ENCODE measurements at places on chromosomes 1 and 21. TPM values are rescaled to one million over a fixed set of nuclear protein-coding genes. Genes with fewer than 3 reads are reported as not detected.

Gene ILDR2
- not detected for total RNA-seq

Gene SH3BGR
- total RNA-seq = 1.00 TPM

Gene RNU1-3
- total RNA-seq = under 0.01 TPM

Gene RIMKLA
- total RNA-seq = 0.12 TPM

Gene CRB1
- total RNA-seq = 0.37 TPM

Gene CDA
- total RNA-seq = 4.0 TPM

Gene ZMYND12
- 0.66 TPM for total RNA-seq

Gene LRRC71
- not detected for total RNA-seq

Gene KIF17
- 4.6 TPM for total RNA-seq

Gene CELSR2
- 3.4 TPM for total RNA-seq

Gene NBPF8
- total RNA-seq = 18.1 TPM

Gene LAD1
- total RNA-seq = not detected

Gene SOX13
- total RNA-seq = 4.5 TPM

Gene TTC39A
- total RNA-seq = 1.4 TPM

Gene DCDC2B
- total RNA-seq = 0.12 TPM

Gene S100A12
- total RNA-seq = not detected

Gene FMO1
- total RNA-seq = 0.37 TPM

Gene PROK1
- not detected for total RNA-seq

Gene TMEM200B
- 21.0 TPM for total RNA-seq

Gene TRIM67
- total RNA-seq = not detected

Gene HSPG2
- total RNA-seq = 92.9 TPM

Gene SIKE1
- total RNA-seq = 49.2 TPM

Gene SAMD11
- 6.4 TPM for total RNA-seq

Gene GCSAML
- total RNA-seq = under 0.01 TPM

Gene SELENBP1
- 22.2 TPM for total RNA-seq

Gene B3GALT2
- under 0.01 TPM for total RNA-seq

Gene HSD3B1
- not detected for total RNA-seq

Gene KIAA0040
- 0.44 TPM for total RNA-seq

Gene TTLL10
- total RNA-seq = 0.12 TPM

Gene STXBP3
- total RNA-seq = 59.9 TPM

Gene OR6K3
- not detected for total RNA-seq

Gene PRCC
- total RNA-seq = 11.2 TPM
